ENCODE measurements at places on chromosomes 4 and X.

DNA sequence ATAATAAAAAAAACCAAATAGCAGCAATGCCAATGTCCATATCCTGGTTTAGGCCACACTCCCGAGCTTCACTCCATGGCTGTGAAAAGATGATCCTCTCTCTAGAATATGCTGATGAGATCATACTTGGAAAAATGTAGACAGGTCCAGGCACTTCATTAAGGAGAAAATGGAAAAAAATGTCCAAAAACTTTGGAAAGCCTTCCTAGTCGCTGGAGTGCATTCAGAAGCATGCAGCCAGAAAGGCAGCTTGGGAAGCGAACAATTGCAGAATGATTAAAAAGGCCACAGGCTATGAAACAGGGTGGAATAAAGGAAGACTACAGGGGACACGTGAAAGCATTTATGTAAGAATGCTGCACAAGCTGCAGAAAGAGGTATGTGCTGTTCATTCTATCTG lies 165.6 kb upstream of the HCCS start:
- DNase-seq, result no peak

GRCh38 chr4:71832049-71832448 lies 48.2 kb upstream of the GC start:
- no peak for DNase-seq

GRCh38 chr4:54402880-54403480 lies 173.9 kb downstream of the PDGFRA start:
- DNase-seq, result no peak

- DNase-seq, result no peak
These were observed 734.3 kb downstream of the STIM2 start for GRCh38 chr4:27594922-27595321.

DNA sequence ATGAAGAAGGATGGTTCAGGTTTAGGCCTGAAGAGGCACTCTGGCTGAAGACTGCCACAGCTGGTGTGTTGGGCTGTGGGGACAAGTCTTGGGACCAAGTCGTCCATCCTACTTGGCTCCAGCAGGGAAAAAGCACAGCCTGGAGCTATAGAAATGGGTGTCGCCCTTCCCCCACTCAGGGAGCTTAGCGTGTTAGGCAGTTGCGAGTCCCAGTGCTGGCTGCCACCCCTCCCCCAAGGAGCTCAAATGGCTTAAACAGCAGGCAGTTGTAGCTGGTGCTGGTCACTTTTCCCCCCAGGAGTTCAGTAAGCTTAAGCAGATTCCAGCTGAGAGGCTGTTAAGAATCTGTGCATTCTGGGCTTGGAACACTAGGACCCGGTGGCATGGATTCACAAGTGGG lies 319.5 kb upstream of the POF1B start:
- no peak for DNase-seq

DNA sequence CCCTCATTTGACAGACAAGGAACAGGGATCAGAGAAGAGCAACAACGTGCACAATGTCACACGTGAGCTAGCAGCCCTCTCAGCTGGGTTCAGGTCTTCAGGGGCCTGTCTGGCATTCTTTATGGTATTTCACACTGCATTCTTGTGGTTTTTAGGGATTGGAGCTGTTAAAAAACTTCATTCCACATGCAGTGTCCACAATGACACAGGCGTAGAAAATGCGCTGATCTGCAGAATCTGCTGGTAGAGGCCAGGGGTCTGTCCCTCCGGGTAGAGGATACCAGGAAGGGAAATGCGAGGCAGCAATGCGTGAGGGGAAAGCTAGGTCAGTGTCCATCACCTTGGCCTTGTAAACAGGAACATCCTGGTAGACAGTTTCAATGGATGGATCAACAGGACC lies 36.6 kb downstream of the MAP7D3 start:
- DNase-seq, result no peak

- DNase-seq, result peak; percentile 41
These were observed 1138.8 kb downstream of the ARAP2 start for GRCh38 chr4:35105486-35105885.

GRCh38 chr4:6873792-6874461 lies 35.7 kb upstream of the TBC1D14 start:
- DNase-seq, result peak; percentile 24

GRCh38 chr4:154502111-154502510 lies 10.5 kb upstream of the DCHS2 start:
- no peak for DNase-seq

DNA sequence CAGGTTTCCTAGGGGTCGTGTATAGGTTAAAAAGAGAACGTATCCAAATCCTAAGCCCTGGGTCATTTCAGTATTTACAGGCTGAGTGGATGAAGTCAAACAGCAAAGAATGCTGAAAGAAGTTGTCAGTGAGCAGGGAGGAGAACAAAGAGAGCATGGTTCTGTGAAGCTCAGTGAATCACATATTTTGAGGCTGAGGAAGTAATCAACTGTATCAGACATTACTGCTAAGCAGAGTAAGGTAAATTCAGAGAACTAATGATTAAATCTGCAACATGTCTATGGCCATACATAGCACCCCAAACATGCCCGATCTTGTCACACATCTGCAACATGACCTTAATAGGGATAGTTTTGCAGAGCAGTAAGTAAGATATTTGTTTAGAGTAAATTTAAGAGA lies 1130.3 kb downstream of the RAPGEF2 start:
- DNase-seq, result no peak

DNA sequence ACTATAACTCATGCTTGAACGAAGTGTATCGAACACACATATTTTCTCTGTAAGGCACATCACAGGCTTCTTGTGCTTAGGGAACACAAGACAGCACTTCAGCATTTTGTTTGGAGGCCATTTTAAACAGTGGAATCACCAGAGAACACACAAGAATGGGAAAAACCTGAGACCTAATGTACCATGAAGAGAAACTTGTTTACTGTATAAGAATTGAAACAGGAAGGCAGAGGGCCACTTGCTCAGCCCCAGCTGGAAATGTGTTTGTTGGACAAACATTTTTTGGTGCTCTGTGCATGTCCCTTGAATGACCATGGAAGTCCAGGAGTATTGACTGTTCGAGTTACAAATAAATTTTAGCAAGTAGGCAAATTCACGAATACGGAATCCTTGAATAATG lies 47.5 kb downstream of the RAPGEF2 start:
- DNase-seq, result no peak

GRCh38 chrX:79570524-79571240 lies 203.5 kb upstream of the ITM2A start:
- no peak for DNase-seq

DNA sequence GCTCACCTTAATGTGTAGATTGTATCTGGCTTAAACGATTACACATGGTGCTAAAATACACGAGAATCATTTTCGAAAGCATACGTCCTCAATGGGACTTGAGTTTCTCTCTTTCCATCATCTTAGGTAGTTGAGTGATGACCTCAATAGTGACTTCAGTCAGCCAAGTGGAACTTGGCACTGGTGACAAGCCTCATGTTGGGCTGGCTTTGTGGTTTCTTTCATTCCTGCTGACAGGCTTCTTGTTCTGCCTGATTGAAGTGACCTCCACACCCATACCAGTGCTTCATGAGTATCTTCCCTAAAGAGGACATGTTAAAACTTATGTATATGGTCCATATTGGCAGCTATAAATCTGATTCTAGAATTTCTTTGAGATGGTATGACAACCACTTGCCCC lies 159.1 kb upstream of the WDR1 start:
- no peak for DNase-seq

DNA sequence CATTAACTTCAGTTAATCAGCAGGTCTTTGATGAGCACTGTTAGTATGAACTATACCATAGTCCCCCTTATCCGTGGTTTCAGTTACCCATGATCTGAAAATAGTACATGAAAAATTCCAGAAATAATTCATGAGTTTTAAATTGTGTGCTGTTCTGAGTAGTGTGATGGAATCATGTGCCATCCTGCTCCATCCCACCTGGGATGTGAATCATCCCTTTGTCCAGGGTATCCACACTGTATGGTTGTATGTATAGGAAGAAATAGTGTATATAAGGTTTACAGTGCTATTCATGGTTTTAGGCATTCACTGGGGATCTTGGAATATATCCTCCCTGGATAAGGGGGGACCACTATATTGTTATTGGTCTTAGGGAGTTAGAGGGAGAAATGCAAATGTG lies 24.5 kb downstream of the ARHGAP10 start:
- no peak for DNase-seq

- DNase-seq, result no peak
These were observed 39.7 kb downstream of the KLHL8 start for GRCh38 chr4:87180767-87181166.

DNA sequence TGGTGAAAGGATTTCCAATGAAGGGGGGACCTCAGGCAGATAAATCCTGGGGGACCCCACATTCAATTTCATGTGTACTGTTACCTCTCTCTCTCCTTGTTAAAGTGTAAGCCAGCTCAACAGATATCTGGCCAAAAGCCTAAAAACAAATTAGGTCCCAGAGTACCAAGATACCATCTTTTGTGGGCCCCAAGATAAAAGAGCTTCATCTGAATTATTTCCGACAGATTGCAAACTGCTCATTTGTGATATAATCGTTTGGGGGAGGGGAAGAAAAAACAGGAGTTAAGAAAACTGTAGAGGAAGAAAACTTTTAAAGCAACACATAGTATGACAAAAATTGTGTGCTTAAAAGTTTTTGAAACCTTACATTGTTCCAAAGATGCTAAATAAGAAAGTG lies 33.6 kb downstream of the GRIA3 start:
- no peak for DNase-seq

DNA sequence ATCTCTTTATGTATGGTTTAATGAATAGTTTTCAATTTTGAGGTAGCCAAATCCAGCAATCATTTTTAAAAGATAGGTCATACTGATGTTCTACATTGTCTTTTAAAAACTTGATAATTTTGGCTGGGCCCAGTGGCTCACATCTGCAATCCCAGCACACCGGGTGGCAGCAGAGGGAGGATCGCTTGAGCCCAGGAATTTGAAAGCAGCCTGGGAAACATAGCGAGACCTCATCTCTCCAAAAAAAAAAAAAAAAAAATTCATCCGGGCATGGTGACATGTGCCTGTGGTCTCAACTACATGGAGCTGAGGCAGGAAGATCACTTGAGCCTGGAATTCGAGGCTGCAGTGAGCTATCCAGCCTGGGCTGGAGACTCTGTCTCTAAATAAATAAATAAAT lies 419.8 kb downstream of the GALNTL6 start:
- no peak for DNase-seq

- peak; percentile 0 for DNase-seq
These were observed 10.4 kb downstream of the RAB9A start for GRCh38 chrX:13699183-13699826.

- no peak for DNase-seq
These were observed 126.3 kb downstream of the RAPGEF2 start for GRCh38 chr4:159229164-159229563.

DNA sequence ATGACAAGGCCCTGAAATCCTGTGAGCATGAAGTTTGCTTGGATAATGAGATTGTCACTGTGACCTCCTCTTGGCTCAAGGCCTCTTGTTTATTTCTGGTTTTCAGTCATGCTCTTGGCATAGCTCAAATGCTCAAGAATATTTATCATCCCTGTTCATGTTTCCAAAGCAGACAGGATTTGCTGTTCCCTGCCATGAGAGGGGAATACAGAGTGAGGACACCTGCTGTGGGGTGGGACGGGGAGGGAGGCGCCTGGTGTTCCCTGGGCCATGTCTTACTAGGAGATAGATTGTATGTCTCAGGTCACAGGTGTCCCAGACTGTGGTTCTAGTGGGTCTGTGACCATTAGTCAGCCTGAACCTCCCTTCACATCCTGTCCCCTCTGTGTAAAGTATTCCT lies 34.9 kb upstream of the SH3RF1 start:
- no peak for DNase-seq

DNA sequence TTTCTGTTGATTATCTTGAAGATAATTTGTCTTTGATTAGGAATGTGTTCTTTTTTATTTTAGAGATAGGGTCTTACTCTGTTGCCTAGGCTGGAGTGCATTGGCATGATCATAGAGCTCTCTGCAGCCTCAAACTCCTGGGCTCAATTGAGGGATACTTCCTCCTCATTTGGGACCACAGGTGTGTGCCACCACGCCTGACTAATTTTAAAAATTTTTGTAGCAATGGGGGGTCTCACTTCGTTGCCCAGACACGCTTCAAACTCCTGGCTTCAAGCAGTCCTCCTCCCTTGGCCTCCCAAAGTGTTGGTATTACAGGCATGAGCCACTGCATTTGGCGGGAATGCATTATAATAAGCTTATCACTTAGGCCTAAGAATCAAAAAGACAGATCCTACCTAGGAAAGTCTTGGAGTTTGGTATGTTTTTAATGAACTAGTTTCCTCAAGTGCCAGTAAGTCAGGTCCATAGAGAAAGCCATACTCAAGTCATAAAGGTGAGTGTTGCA lies 21.7 kb downstream of the BMP2K start:
- DNase-seq, result no peak

DNA sequence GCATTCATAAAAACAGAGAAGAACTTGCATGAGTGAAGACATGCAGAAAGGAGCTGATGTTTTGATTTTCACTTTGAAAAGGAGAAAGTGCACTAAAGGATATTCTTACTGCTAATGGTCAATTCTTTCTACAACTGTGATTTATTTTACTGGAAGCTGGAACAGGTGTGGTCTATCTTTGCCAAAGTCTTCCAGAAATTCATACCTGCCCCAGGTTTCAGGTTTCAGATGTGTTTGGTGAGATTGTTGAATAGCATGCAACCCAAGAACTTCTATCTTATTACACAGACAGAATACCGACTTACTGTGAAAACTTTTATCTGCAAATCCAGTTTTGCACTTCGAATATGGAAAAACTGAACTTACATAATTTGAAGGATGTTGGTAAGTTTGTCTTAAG lies 388.3 kb downstream of the PDGFC start:
- no peak for DNase-seq

GRCh38 chr4:104248726-104249125 lies 246.0 kb downstream of the CXXC4 start:
- no peak for DNase-seq

- DNase-seq, result no peak
These were observed 239.9 kb upstream of the DKK2 start for GRCh38 chr4:107276052-107276451.

- no peak for DNase-seq
These were observed 191.3 kb downstream of the GPC3 start for GRCh38 chrX:133794126-133794525.

DNA sequence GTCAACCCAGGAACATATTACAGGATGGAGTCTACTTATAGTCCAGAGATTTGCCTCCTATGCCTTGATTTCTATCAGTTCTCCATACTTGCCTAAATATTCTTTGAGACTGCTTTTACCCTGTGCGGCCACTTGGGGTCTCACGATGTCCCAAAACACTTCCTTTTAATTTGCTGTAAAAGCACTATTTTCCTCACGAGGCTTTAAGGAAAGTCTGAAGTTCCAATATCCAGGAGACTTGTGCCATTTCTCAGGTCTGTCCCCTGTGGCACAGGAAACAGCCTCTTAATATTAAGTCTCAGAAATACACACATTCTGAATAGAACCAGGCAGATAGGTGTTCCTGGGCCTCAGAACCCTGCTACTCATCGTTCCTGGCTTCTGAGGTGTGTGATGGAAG lies 142.9 kb downstream of the TMEM164 start:
- DNase-seq, result no peak

GRCh38 chr4:154044108-154044531 lies 255.2 kb upstream of the SFRP2 start:
- no peak for DNase-seq
